Right lung (tissue), 10 donors: ENCODE measurements at places on chromosomes 5 and 9.

GRCh38 chr9:14958989-14959388 lies 48.8 kb upstream of the FREM1 start:
- no peak for DNase-seq

DNA sequence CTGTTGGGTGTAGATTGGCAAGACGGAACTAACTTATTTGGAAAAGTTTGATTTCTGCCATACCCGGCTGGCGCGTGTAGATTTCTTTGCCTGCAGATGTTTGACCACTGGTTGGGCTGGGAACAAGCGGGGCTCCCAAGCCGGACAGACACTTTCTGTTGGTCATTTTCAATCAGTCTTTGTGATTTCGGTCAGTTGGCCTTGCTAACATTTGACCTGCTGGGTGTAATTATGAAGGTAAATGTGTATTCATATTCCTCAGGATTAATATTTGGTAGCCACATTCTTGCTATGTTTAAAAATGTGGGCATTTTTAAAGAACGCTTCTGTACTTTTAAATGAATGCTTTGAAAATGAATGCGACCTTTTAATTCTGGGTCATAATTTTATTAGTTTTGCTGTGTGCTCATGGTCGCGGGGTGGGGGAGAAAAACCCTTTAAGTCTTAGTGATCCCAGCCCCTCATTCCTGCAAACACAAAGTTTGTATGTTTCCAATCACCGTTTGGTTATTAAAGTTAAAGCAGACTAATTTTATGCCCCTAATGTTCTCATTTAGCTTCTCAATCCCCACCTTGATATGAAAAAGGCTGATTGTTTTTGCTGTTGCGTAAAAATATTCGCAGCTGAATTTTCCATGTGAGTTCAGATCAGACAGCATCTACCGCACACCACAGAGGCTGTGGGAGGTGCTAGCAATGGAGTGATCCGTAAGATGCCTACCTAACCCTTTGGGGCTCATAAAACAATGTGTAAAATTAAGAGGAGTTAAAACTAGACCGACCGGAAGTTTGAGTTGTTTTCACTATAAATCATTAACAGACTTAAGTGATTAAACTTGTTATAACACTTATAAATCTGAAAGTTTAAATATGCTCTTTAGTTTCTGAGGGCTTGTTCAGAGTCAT lies 1.5 kb downstream of the RASGRF2 start:
- DNase-seq, result no peak

DNA sequence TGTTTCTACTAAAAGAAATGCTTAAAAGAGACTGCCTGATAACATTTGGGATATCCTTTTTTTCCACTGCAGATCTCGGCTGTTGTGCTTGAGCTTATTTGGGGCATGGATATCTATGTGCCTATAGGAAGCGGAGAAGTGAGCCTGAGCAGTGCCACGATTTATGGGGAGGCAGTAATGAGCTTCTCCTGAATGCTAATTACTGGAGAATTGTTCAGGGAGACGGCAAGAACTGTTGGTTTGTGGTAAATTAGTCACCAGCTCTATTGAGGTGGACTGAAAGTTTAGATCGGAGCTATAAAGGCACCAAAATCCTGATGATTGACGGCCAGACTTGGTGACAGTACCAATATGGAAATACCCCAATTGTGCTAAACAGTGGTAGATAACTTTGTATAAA lies 186.5 kb downstream of the ARHGEF28 start:
- no peak for DNase-seq

- DNase-seq, result no peak
Observed at GRCh38 chr9:88890546-88890945, 100.7 kb upstream of the S1PR3 start.

DNA sequence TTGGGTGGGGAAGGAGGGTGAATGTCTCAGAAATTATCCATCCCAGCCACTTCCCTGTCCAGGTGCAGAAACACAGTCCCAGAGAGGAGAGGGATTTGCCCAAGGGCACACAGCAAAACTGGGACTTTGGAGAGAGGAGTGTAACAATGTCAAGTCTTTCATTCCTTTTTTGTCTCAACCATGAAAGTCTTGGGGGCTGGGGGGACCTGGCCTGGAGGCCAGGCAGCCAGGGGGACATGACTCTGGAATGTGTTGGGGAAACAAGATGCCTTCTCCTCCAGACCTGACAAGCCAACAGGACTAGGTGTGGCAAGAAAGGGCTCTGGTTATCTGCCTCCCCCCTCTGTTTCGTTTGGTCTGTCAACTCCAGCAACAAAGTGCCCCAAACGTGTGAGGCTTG lies 13.9 kb upstream of the HAND1 start:
- DNase-seq, result no peak

- DNase-seq, result peak; percentile 65
Observed at GRCh38 chr5:177545487-177546257, 8.7 kb downstream of the FAM193B start.
